ENCODE measurements at places on chromosomes 12 and 14. TPM values are rescaled to one million over a fixed set of nuclear protein-coding genes. Genes with fewer than 3 reads are reported as not detected.

The KRT77 gene
- total RNA-seq, result not detected

GRCh38 chr12:76542908-76543307 is 16.7 kb downstream of the OSBPL8 start:
- DNase-seq, result no peak

The RNASE2 gene
- not detected for total RNA-seq

The SCN8A gene
- 1.4 TPM for total RNA-seq

- DNase-seq, result peak; percentile 16
Measured at GRCh38 chr12:122265886-122266229, 436 bp downstream of the VPS33A start.

GRCh38 chr14:72118841-72119240 is 186.6 kb downstream of the RGS6 start:
- no peak for DNase-seq

DNA sequence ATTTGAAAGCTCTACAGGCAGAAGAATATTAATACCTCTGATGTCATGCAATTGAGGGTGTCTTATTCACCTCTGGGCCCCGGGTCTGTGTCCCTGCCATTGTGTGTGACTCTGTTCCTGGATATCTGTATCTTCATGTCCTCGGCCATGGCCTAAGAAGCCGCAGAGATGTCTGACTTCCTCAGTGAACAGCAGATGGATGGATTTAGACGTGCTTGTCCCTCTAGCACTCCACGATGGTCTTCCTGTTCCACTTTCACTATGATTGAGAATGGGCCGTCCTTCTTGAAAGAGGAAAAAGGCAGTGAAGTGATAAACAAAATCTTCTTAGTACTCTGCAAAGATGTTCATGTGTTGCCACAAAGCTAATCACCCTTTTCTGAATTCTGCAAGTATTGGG is 217.4 kb downstream of the SLC41A2 start:
- no peak for DNase-seq

GRCh38 chr12:59085690-59086089 is 165.4 kb upstream of the LRIG3 start:
- DNase-seq, result no peak

The RNASE12 gene
- total RNA-seq, result not detected

GRCh38 chr12:29762637-29763300 is 21.0 kb downstream of the TMTC1 start:
- peak; percentile 77 for DNase-seq

- peak; percentile 3 for DNase-seq
Measured at GRCh38 chr12:46774322-46774633, 51.5 kb downstream of the SLC38A4 start.

GRCh38 chr12:127803545-127803944 is 463.4 kb upstream of the TMEM132C start:
- DNase-seq, result peak; percentile 66

The METAP2 gene
- total RNA-seq, result 142 TPM

- peak; percentile 7 for DNase-seq
Measured at GRCh38 chr12:55797068-55797467, 20.5 kb downstream of the SARNP start.

DNA sequence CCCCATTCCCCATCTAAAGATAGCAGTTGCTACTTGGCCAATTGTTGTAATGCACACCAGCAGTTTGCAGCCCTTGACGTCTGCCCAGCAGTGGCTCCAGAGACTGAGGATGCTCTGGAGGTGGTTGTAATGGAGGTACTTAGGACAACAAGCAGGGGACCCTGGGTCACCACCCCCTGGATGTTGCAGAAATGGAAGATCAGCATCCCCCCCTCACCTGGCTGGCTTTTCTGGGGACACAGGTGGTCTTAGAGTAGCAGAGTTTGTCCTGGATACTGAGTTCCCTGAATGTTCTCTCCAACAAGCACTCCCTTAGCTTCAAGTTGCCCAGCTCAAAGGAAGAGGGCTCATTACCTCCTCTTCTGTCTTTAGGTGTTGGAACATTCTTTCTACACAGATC is 250.5 kb downstream of the AACS start:
- no peak for DNase-seq

DNA sequence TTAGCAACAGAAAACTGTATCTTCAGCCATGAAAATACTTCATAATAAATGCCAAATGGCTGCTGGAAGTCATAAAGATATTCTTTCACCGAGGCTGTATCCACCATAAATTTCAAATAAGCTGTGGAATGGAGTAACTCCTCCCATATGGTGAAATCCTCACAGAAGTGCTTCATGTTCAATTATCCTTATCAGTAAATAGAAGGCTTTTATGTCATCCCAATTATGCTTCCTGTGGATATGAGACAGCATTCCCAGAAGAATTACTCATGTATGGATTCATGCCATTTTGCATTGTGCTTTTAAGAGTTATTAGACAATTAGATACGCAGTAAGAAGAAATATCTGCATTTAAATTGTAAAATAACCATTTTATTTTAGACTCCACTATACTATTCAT is 99.0 kb downstream of the RTN1 start:
- DNase-seq, result no peak

The WASHC4 gene
- total RNA-seq, result 28.3 TPM

The RAPGEF3 gene
- total RNA-seq, result 6.1 TPM
